GM04503 (cell line): ENCODE measurements at places on chromosomes 7 and 10.

- no peak for DNase-seq
Measured at GRCh38 chr7:142414135-142414534, 156.3 kb upstream of the PRSS58 start.

DNA sequence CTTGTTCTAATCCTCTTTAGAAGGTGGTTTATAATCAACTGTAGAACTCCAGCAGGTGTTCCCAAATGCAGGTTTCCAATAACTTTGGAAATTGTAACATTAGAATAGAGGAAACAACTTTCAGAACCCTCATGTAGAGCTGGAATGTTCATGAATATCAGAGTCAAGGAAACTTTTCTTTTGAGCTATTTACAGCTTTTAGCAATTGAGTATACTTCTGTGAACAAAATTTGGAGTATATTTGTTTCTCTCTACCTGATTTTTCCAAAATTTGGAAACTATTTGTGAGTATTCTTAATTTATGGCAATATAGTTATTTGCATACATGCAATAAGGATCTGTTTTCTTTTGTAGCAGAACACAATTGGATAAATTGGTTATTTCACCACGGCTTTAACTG is 2.8 kb upstream of the CFAP43 start:
- DNase-seq: no peak

DNA sequence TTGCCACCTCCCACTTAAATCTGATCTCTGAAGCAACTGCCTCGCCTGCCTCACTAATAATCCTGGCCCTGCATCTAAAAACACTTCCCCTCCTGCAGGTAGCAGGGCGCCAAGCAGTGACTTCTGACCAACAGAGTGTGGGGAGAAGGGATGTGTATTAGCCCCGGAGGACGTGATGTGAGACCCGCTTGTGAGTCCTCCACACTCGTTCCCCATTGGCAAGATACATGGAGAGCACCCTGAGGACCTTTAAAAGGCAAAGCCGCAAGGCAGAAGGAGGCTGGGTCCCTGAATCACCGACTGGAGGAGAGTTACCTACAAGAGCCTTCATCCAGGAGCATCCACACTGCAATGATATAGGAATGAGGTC is 6.1 kb upstream of the PILRA start:
- DNase-seq: no peak

- DNase-seq: no peak
Measured at GRCh38 chr10:95220539-95220938, 26.5 kb downstream of the ACSM6 start.

- DNase-seq: no peak
Measured at GRCh38 chr10:34804306-34804705, 10.8 kb downstream of the PARD3 start.

DNA sequence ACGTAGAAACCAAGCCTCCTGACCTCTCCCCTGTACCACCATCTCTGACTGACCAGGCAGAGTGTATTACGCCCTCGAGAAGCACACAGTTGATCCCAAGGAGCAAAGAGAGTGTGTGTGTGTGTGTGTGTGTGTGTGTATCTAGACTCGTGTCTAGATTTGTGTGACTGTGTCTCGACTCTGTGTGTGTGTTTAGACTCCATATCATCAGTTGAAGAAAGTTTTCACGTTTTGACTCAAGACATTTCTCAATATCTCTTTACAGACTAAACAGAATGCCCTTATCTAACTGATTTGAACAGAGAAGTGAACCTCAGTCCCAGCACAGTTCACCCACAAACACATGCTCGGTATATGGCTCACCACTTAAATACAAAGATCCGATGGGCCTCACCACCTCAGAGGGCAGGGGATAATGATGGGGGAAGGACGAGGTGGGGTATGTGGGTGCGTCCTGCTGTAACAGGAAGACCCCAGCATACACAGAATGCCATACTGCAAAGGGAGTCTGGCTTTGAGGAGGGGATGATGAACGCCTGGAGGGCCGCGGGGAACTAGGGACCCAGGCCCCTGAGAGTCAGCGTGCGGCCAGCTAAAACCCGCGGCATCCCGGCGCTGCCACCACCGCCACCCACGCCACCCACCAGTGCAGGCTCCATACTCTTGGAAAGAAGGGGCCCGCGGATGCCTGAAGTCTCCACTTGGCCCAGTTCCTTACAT is 780 bp downstream of the ALDH18A1 start:
- DNase-seq: no peak

GRCh38 chr10:119723624-119724023 is 2.2 kb upstream of the INPP5F start:
- DNase-seq: no peak

- DNase-seq: no peak
Measured at GRCh38 chr10:101303087-101303703, 50.8 kb upstream of the BTRC start.
